ENCODE measurements at places on chromosomes 6 and 20.

- no peak for DNase-seq
Observed at GRCh38 chr6:1227935-1228753, 83.8 kb upstream of the FOXQ1 start.

DNA sequence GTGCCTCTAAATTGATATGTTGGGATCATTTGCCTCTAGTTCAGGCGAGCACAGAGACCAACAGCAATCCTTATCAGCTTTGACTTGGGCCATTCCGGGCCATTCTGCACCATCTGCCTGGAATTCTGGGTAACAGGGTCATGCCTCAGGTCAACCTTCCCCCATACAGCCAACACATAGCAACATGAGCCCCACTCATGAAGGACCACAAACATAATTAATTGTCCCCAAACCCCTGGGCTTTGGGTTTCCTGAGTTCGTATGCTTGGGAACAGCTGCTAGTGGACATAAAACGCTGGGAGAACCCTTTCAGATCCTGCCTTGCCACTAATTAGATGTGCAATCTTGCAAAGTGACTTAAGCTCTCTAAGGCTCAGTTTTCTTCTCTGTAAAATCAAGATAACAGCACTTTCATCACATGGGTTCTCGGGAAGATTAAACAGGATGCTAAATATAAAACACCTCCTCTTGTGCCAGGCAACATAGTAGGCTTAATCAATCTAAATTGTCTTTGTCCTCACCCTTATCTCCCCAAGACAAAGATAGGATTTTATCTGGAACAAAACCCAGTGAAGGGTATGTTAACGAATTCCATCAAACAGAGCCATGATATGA lies 426.5 kb downstream of the CD83 start:
- no peak for DNase-seq

DNA sequence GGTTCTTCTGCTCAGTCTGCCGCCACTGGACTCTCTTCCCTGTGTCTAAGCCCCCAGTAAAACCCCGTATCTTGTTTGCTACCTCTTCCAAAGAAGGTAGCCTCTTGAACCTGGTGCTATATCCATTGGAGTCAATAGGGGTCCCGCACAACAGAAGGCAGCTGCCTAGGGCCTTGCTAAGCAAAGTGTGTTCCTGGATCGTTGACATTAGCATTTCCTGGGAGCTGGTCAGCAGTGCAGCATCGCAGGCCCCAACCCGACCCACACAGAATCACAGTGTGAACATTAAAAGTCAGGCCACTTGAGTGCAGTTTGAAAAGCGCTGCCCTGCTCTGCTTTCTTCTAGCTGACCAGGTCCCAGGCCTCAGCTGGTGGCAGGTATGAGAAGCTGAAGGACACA lies 2.9 kb downstream of the ADA start:
- DNase-seq: no peak

GRCh38 chr20:21557241-21558020 lies 43.6 kb upstream of the NKX2-2 start:
- DNase-seq: no peak

GRCh38 chr6:22470454-22471131 lies 98.8 kb upstream of the HDGFL1 start:
- DNase-seq: no peak

GRCh38 chr6:117110146-117110545 lies 155.2 kb upstream of the VGLL2 start:
- DNase-seq: no peak

GRCh38 chr6:113466526-113466925 lies 390.6 kb upstream of the MARCKS start:
- DNase-seq: no peak

DNA sequence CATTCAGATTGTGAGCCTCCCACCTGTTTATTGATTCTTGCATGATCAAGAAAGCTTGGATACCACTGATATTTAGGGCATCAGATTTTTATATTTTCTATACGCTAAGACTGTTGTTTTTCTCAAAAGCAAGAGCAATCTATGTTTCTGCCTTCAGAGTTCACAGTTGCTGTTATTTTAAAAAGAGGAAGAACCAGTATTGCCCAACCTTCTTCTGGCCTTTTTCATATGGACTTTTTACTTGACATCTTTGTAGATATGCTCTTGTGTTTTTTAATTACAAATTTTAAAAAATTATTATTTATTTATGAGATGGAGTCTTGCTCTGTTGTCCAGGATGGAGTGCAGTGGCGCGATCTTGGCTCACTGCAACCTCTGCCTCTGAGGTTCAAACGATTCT lies 28.9 kb downstream of the SLC17A5 start:
- no peak for DNase-seq
